AG04449 (cell line): ENCODE measurements at places on chromosomes 7 and 10.

DNA sequence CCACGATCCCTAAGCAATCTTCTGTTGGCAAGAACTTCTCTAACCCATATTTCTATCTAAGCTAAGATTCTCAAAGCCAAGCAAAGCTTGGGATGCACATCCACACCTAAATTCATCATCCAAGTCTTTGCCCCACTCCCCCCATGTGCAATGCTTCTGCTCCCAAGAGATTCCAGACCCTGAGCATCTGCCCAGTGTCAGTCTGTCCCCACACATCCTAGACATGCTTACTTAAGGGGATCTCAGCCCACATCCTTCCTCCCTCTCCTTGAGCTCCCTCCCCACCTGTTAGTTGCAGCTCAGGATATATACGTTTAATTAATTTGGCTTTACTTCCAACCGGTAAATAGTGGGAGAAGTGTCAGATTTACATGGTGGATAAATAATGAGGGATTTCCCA, 17.0 kb upstream of the TMEM273 start:
- no peak for DNase-seq

- DNase-seq: no peak
Observed at GRCh38 chr10:3347413-3348182, 175.0 kb upstream of the PITRM1 start.

GRCh38 chr7:117269886-117270285, 53.0 kb downstream of the WNT2 start:
- peak; percentile 77 for DNase-seq

GRCh38 chr10:72099600-72099921, 11.2 kb upstream of the SPOCK2 start:
- DNase-seq: no peak

DNA sequence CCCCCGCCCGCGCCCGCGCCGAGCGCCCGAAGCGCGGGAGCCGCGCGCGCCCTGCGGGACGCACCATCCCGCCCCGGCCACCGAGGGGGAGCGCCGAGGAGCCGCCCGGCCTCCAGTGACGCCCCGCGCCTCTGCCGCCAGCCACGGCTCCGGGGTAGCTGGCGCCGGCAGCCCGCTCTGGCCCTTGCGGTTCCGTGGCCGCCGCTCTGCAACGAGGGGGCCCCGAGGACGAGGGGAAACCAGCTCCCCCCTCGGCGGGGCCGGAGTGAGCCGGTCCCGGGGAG, at the start of gene PAXIP1:
Gene PAXIP1 (minus strand): TSS at position 33 of the 284 bp plus-strand sequence. CDS start 195 bp downstream, outside the sequence.
- no peak for DNase-seq

GRCh38 chr10:98080494-98080893, 50.1 kb upstream of the CRTAC1 start:
- DNase-seq: no peak

- no peak for DNase-seq
Observed at GRCh38 chr7:101947899-101948298, 130.5 kb downstream of the CUX1 start.

GRCh38 chr7:26397332-26397731, 105.7 kb downstream of the SNX10 start:
- DNase-seq: no peak

DNA sequence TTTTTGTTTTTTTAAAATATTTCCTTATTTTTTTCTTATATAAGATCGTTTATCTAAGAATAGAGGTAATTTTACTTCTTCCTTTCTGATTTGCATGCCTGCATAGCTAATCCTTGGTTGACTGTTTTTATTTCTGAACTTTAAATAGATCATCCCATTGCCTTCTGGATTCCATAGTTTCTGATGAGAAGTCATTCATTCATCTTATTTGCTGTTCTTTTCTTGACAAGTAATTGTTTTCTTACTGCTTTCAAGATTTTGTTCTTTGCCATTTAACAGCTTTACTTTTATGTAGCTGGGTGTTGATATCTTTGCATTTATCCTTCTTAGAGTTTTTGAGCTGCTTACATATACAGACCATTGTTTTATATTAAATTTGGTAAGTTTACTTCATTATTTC, 437.9 kb downstream of the SDK1 start:
- DNase-seq: no peak

DNA sequence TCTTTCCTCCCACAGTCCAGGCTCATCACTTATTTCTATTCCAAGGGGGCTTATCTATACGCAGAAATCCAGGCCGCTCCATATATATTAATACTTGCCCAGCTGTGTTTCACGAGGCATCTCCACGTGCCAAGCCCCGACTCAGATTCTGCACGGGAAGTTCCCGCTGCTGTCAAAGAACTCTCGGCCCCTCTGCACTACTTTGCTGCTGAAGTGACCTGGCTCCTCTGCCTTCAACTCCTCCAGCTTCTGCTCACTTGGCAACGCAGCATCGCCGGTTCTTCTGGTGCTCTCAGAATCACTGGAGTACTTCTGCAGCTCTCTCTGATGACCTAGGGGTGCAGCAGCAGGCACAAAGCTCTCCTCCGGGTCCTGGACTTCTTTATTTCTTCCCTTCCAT, 9.7 kb upstream of the CHST12 start:
- no peak for DNase-seq

DNA sequence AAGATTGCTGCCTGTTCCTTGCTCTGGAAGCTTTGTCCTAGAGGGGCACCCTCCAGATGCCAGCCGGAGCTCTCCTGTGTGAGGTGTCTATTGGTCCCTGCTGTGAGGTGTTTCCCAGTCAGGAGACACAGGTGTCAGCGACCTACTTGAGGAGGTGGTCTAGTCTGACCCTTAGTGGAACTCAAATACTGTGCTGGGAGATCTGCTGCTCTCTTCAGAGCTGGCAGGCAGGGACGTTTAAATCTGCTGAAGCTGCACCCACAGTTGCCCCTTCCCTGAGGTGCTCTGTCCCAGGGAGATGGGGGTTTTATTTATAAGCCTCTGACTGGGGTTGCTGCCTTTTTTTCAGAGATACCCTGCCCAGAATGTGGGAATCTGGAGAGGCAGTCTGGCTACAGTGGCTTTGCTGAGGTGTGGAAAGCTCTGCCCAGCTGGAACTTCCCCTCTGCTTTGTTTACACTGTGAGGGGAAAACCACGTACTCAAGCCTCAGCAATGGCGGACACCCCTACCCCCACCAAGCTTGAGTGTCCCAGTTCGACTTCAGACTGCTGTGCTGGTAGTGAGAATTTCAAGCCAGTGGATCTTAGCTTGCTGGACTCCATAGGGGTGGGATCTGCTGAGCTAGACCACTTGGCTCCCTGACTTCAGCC, 119.2 kb downstream of the PPP1R9A start:
- no peak for DNase-seq
